ENCODE measurements at places on chromosomes 7 and 10.

- DNase-seq: no peak
These were observed 78.5 kb upstream of the FZD1 start for GRCh38 chr7:91185771-91186170.

GRCh38 chr10:122375679-122376160, 1.2 kb downstream of the PLEKHA1 start:
- DNase-seq: no peak

- DNase-seq: no peak
These were observed 68.6 kb upstream of the IMMP2L start for GRCh38 chr7:111630862-111631261.

DNA sequence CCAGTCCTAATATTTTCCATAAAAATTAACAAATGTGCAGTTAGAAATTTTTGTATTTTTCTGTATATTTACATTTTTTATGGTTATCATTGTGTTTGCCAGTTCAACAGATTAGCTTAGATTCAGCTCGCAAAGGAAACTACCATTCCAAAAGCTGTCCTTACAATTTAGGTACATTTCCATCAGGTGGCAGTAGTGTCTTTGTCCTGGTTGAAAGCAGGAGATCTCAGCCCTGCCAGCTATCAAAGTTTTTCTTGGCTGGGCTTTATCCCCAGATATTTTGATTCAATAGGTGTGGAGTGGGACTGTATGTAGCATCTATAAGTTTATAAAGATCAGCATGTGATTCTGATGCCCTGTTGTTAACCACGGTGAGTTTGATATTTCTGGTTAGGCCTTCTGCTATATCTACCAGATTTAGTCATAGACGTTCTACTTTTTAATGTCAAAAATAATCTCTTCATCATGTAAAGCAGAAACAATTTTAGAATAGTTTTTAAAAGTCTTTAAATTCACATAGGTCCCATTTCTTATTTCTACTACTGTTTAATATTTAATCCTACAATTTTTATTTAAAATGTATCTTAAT, 15.5 kb upstream of the ICA1 start:
- no peak for DNase-seq

GRCh38 chr7:1503816-1504775, at the start of gene INTS1:
Gene INTS1 (minus strand): TSS chr7:1504389. CDS start chr7:1503960, 429 bp downstream.
- peak; percentile 50 for DNase-seq

GRCh38 chr10:118925404-118926071, 104.0 kb upstream of the NANOS1 start:
- no peak for DNase-seq

GRCh38 chr7:151279868-151280267, 31.4 kb upstream of the SMARCD3 start:
- DNase-seq: no peak

- DNase-seq: no peak
These were observed 79.7 kb downstream of the VIPR2 start for GRCh38 chr7:159064816-159065510.

- DNase-seq: no peak
These were observed 266.3 kb downstream of the AHR start for GRCh38 chr7:17564678-17565212.

GRCh38 chr7:152571068-152571467, 104.9 kb downstream of the XRCC2 start:
- DNase-seq: no peak

- DNase-seq: no peak
These were observed 10.2 kb downstream of the CYREN start for GRCh38 chr7:135160098-135160857.

DNA sequence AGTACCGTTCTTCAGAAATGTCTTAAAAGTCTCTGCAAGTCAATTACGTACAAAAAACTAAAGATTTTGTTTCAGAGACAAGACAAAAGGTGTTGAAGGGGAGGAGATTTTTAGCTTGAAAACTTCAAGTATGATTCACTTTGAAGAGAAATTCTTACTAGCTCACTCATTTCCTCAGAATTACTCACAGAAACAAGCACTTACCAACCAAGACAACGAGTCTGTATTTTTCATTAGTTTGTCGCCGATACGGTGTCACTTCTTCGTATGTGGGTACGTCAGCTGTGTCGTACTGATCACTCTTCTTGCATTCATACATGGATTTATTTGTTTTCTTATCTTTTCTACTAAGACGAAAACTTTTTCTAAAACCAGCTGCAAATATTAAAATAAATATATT, 90.6 kb upstream of the ODAD2 start:
- no peak for DNase-seq

- DNase-seq: no peak
These were observed 296.2 kb upstream of the MGMT start for GRCh38 chr10:129170812-129171211.

- DNase-seq: no peak
These were observed 17.1 kb upstream of the GTPBP4 start for GRCh38 chr10:971150-971542.

GRCh38 chr7:90655566-90655965, 59.4 kb downstream of the CDK14 start:
- peak; percentile 23 for DNase-seq

DNA sequence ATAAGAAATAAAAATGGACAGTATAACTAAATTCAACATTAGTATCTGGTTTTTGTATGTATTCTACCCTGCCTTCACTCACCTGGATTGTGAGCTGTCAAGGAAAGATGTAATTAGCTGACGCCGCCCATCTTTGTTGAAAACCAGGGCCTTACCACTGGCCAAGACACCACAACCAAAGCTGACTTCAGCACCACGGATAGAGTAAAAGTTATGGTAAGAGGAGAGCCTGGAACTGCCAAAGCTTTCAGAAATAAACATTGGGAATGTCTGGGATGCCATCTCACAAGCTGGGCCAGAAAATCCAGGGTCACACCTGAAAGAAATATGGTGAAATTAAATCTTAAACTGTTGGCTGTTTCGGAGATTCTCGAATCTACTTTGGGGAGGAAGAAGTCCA, 190.1 kb upstream of the SLC26A5 start:
- DNase-seq: no peak

GRCh38 chr7:127828843-127829500, 177.0 kb downstream of the SND1 start:
- DNase-seq: no peak

GRCh38 chr7:7311001-7311400, 128.7 kb downstream of the C1GALT1 start:
- no peak for DNase-seq

DNA sequence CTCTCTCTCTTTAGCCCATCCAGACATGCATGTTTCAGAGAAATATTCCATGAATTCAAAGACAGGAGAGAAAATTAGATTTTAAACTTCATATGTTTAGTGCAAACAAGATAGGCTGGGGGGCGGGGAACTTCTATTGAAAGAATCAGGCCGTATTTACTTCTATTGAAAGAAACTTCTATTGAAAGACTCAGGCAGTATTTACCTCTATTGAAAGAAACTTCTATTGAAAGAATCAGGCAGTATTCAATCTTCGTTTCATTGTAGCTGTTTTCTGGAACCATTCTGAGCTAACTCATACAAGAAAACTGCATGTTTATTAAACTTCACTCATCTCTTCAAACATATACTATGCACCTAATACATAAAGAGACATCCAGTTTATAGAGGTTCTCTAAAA, 123.1 kb downstream of the TYW1B start:
- DNase-seq: no peak

- DNase-seq: no peak
These were observed 297.9 kb upstream of the CACNA2D1 start for GRCh38 chr7:82741493-82741892.

DNA sequence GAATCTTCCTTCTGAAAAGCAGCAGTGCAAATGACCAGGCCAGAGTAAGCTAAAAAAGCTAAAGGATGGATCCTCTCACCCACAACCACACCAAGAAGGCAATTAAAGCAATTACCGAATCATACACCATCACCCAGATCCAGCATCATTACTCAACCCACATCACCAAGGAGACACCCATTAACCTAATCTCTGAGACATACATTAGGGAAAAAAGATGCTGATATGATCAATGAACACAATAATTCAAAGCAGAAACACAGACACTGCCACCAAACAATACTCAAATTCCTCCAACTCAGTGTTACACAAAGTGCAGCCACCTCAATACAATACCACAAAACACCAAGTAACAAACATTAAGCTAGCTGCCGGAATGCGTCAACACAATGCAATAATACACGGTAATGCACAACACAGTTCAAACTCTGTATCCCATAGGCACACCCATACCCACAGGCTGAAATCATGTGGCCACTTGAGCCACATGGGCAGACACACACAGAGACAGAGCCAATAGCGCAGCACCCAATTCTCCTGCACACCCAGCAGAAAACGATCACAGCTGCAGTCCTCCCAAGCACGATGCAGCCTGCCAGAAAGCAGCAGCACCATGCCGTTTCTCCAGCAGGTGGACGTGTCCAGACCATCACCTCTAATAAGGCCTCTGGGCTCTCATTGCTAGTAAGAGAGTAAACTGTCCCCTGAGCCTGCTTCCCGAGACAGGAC, 21.5 kb downstream of the PAX2 start:
- no peak for DNase-seq

DNA sequence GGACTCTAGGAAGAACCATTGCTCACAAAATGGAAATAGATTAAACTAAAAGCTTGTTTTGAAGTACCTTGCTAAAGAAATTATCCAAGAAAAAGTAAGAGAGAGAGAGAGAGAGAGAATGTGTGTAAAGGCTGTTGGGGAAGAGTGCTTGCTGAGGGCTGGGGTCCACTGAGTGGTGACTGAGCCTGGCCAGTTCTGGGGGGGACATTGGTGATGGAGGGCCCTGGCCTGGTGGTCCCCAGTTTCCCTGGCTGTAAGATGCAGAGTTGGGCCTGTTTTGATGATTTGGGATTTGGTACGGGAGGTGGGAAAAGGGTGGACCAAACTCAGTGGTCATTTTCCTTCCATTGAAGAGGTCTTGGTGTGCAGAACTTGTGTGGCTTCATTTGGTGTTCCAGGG, 880 bp downstream of the RAMP3 start:
- no peak for DNase-seq

DNA sequence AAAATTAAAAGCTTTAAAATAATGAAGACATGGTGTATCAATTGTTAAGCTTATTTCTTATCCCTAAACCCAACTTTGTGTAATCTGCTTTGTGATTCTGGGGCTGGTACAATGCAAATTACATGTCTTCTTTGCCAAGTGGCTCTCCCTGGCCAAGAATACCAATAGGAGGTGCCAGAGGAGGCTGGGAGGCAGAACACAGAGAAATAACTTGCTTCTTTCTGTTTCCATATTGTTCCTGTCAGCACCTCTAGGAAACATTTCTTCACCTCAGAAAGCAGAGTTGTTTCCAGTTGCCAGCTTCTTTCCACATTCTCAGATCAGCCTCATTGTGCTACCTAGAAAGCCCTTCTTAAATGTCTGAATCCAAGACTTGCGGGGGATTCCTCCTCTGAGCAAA, 174.4 kb downstream of the MDFIC start:
- DNase-seq: no peak

DNA sequence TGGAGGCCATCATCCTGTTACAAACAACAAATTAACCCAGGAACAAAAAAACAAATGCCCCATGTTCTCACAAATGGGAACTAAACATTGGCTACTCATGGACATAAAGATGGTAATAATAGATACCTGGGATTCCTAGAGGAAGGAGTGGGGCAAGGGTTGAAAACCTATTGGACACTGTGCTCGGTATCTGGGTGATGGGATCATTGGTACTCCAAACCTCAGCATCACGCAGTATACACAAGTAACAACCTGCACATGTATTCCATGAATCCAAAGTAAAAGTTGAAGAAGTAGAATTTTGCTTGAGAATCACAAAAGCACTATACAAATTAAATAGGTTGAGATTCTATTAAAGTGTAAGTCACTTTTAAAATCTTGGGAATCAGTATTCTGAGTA, 16.7 kb downstream of the GHITM start:
- DNase-seq: no peak

DNA sequence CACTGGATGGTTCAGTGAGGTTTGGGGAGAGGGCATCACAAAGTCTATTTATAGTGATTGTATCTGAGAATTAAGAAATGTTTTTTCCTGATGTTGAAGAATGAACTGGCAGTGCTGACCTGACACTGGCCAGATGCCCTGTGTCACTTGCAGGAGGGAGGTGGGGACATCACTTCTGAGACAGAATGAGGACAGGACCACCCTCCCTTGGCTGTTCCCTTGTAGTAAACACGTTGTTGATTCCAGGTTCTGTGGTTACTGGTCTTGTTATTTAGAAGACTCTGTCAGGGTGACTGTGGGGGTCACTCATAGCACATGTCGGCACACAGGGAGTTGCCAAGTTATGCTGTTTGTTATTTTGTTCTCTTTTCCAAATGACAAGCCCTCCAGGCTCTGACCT, 126.4 kb downstream of the ADCY1 start:
- no peak for DNase-seq

GRCh38 chr10:133079836-133080682, 7.7 kb upstream of the ADGRA1 start:
- no peak for DNase-seq

- no peak for DNase-seq
These were observed 116.7 kb downstream of the CELF2 start for GRCh38 chr10:11134411-11134810.

DNA sequence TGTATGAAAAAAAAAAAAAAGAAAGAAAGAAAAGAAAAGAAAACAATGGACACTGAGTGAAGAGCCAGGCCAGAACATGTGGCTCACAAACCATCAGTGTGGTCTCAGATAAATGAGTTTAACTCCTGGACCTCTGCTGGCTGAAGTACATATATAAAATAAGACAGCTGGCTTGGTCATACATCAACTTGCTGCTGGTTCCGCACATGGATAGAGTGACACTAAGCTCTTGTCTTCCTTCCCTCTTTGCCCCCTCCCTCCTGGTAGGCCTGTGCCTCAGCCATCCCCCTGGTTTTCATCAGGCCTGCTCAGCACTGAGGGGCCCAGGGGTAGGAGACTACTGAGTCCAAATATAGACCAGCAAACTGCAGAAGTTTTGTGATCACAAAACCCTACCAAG, 58.1 kb upstream of the DGKI start:
- DNase-seq: no peak

DNA sequence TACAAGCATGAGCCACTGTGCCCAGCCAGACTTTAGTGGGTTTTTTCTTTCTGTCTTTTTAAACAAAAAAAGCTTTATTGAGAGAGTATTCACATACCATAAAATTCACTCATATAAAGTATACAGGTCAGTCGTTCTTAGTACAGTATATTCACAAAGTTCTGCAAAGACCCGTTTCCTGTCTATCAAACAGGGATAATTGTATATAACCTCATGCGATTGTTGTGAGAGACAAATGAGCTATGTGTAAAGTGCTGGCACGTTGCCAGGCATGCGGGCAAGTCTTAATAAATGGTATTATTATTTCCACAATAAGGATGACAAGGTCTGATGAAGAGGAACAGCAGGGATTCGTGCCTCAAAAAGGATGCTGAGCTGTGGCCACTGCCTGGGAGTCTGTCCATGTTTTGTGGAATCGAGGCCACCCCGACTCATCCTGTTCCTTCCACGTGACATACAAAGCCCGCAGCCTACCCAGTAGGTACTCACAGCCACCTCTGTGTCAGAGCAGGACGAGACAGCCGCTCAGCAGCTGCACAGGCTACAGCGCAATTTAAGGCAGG, 51.6 kb downstream of the SMKR1 start:
- no peak for DNase-seq

DNA sequence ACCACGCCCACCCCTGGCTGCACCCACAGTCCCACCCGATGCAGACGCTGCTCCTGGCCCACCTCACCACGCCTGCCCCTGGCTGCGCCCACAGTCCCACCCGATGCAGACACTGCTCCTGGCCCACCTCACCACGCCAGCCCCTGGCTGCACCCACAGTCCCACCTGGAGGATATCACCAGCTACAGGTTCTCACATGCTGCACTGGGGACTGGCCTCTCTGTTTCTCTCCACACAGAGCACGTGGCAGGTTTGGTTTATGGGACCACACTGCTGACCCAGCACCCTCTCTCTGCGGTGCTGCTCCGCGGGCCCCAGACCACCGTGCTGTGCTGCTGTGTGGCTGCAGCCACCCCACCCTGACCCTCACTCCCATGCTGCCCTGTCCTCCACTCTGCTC, 120.9 kb downstream of the VIPR2 start:
- DNase-seq: no peak
